ENCODE measurements at places on chromosomes 12 and 14.

DNA sequence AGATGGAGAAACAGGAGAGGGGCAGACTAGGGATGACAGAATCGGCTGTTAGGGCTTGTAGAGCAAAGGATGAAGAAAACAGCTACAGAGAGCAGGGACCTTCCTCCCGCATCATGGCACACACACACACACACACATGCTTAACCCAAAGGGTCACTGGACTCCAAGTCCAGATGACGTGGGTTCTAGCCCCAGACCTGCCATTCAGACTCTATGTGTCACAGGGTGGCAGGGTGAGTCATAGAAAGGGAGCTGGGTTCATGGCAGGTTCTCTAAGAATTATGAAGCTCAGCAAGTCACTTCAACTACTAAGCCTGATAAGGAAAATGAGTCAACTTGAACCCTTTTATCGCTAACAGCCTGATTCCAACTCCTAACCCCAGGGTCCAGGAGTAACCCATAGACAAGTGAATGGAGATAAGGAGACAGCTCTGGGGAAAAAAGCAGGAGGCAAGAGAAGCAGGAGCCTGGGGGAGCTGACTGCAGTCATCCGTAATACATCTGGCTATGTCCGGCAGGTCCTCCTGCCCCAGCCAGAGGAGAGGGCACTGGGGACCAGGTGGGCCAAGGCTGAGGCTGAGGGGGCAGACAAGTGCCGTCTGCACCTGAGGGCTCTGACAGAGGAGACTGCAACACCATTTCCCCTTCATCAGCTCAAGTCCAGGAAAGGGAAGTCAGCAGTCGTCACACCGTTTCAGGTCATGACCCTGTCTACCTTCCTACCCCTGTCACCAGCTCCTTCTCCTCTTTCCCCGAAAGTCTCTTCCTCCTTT is 3.6 kb upstream of the TNFRSF1A start:
- DNase-seq, result peak; percentile 84

- DNase-seq, result no peak
Observed at GRCh38 chr12:93812626-93813025, 135.5 kb downstream of the CRADD start.

GRCh38 chr14:86858591-86858990 is 1134.4 kb downstream of the GALC start:
- no peak for DNase-seq

DNA sequence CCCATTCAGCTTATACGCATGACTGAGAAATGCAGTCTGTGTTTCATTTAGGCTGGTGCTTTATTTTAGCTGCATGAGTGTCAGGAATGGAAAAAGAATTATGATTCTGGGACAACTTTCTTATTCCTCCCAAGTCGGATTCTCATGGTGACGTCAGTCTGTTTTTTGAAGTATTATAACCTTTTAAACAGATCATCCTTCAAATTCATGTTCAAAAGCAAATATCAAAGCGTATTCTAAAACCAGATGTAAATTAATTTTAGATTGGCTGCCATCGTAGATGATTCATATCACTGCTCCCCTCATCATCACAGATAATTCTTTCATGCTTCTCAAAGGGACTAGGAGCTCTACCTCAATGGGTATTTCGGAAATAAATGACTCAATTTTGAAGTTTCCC is 15.0 kb downstream of the FNTB start:
- no peak for DNase-seq

DNA sequence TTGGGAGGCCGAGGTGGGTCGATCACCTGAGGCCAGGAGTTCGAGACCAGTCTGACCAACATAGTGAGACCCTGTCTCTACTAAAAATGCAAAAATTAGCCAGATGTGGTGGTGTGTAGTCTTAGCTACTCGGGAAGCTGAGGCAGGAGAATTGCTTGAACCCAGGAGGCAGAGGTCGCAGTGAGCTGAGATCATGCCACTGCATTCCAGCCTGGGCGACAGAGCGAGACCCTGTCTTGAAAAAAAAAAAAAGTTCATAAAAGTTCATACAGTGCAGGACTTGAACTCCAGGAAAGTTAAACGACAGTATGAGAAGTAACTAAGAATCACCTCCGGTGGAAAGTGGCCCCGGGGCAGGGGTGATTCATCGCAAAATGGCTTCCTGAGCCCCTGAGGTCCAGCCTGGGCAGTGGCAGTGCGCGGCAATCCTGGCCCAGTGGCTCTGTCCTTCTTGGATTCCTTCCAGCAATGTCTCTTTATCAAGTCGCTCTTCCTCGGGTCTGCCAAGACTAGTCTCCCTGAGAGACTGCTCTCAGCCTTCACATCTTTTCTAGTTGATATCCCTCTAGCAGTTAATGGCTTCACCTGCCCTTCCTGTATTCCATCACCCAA is 16.7 kb upstream of the MAP1LC3B2 start:
- DNase-seq, result no peak

DNA sequence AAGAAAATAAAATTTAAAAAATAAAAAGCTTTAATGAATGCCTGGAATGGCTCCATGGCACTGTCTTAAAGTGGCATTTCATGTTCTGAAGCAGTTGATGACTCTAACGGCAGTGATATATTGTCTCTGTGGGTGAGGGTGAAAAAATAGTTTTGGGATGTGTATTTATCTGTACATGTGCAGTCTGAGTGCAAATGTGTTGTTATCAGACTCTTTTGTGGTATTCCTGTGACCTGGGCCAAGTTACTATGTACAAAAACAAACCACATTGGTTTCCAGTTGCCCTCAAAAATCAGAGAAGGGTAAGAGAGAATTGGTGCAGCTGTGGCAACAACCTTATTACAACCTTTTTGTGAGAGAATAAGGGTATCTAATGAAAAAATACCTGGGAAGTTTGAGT is 81.7 kb upstream of the CCDC91 start:
- DNase-seq, result peak; percentile 23

- no peak for DNase-seq
Observed at GRCh38 chr14:95520346-95520745, 3.9 kb upstream of the SYNE3 start.

DNA sequence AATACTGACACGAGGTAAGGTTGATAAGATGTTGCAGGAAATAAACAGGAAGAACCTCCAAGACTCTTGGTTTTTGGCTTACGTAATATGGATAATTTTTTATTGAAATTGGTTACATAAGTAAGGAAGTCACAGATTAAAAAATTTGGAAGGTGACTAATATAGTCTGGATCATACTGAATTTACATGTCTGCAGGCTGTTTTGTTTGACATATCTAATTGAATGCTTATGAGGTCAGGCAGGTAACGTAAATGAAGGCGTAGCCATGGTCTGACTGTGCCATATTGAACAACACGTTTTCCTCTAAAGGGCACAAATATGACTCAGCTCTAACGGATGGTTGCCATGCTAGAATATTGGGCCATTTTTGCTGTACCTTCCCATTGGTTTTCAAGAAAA is 648.1 kb upstream of the NOVA1 start:
- DNase-seq, result no peak

- DNase-seq, result no peak
Observed at GRCh38 chr12:4579305-4580102, 17.5 kb downstream of the DYRK4 start.

DNA sequence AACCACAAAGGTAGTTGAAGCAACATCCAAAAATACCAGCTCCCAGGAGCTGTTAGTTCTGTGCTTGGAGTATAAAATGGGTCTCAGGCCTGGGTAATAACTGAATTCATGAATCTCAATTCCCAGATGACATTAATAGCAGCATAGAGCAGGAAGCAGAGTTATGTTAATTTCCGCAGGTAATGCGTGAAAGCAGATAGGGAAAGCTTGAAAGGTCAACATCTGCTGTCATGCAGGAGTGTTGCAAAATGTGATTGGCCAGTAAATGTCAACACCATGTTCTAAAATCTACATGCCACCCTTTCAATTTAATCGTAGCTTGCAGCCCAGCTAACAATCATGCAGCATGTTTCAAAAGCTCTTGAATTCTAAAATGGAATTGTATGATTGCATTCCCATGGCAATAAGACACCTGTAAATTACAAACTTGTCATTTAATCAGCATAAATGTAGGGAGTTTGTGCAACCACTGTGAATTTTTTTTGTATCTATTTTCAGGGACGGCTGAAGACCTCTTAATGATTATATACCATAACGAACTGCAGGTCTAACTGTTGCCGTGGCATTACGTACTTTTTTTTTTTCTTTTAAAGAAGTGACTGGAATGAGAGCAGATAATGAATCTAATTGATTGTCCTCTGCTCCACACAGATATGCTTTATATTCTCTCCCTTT is 635.8 kb upstream of the FOXG1 start:
- peak; percentile 13 for DNase-seq

DNA sequence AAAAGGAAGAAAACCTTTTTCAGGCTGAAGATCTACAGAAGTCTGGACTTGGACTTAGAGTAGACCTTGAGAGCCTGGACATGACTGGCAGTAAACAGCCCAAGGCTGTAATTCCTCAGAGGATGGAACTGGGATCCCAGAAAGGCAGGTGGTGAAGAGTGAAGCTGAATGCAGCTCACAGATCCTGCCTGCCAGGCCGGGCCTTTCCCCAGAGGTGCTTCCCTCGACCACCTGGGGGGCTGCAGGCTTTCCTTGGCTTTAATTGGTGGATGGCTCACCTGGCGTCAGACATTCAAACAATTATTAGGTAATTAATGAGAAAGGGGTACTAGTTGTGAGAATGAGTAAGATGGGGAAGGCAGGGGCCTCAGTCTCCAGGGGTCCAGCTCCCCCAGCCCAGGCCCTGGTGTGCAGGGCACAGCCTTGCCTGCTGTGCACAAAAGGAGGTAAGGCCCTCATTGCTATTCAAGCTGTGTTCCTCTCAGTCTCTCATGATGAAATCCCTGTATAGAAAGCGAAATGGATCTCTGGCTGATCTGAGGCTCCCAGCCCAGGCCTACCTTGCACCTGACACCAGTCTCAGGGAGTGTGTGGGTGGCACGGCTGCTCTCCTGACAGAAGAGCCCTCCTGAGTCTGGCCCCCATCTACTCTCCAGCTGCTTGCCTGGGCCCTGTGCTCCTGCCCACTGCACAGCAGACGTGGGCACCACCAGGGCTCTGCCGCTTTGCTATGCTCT is 63.0 kb upstream of the TCL1A start:
- DNase-seq, result no peak

DNA sequence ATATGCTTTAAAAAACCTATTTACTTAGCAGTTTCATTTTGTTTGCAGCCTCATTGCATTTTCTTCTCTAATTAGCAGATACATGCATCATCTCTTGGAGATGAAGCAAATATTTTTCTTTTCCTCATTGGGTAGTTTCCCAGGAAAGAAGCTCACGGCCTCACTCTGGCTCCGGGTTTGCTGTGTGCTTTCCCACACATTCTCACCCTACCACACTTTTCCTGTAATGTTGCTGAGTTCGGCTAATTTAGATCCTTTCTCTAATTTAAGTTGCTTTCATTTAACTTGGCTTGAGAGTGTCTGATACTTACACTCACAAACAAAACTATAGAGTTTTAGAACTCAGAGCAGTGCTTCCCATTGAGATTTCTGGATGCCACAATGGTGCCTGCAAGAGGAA is 928.2 kb downstream of the NRXN3 start:
- DNase-seq, result no peak

DNA sequence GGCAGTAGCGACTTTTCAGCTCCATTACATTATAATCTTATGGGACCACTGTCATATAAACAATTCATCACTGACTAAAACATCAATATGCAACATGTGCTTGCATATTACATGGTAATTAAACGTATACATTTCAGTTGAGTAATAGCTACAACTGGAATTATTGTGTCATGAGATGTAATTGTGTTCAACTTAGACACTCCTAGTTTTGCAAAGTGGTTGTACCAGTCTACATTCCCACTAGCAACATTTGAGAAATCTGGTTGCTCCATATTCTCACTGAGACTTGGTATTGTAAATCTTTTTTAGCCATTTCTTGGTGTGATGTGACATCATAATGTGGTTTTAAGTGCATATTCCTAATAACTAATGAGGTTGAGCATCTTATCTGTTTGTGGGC is 90.0 kb downstream of the CAPZA3 start:
- DNase-seq, result no peak

- DNase-seq, result no peak
Observed at GRCh38 chr14:55256586-55256985, 14.6 kb upstream of the FBXO34 start.

GRCh38 chr14:51818748-51819380 is 41.5 kb upstream of the GNG2 start:
- no peak for DNase-seq

DNA sequence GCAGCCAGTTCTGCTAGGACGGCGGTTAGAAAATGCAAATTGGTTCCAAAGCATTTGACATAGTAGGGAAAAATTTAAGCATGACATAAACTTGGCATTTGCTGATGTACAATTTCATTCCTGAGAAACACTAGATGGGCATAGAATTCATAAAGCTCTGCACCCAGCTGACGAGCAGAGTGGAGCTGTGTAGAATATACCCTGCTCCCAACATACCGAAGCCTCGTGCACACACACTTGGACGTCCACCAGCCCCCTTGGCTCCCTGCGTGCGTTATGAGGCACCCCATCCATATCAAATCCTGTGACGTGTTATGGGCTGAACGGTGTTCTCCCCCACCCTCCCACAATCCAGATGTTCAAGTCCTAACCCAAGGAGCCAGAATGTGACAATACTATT is 65.4 kb downstream of the CLMN start:
- no peak for DNase-seq

- peak; percentile 19 for DNase-seq
Observed at GRCh38 chr14:95052016-95052585, 105.2 kb downstream of the DICER1 start.

DNA sequence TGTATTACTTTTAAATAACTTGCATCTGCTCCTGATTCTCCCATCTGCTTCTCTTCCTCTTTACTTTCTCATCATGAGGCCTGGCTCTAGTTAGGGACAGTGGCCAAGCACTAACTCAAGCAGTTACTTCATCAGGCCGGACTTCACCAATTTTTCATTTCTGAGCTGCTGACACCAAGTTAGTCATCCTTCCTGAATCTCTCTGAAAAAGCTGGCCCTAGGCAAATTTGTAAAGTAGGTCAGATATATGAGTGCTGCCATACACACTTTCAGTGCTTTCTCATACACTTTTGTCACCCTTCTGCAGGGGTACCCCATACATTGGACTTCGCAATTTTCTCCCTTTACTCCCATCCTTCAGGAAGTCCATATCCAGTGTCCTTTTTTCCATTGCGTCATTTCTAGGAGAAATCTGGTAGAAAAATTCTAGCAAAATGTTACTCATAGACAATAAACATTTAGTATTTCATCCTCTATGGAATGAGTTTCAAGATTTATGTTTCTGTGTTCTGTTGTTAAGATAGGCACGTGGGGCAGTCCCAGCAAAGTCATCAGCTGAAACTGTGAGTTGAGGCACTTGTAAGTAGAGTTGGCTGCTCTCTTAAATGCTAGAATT is 276.8 kb upstream of the TMPO start:
- no peak for DNase-seq

GRCh38 chr14:25055992-25056687 is 6.2 kb upstream of the STXBP6 start:
- DNase-seq, result no peak

- DNase-seq, result no peak
Observed at GRCh38 chr12:94498073-94498472, 38.4 kb upstream of the CEP83 start.

GRCh38 chr14:85040046-85040685 is 489.8 kb upstream of the FLRT2 start:
- no peak for DNase-seq
